Stimulated activated CD4-positive, alpha-beta T cell treated with anti-CD3 and anti-CD28 coated beads, TNF-alpha, amount 100 ng/mL, for 4 hours (primary cell): ENCODE measurements at places on chromosomes 7 and 10.

GRCh38 chr10:33419311-33419710 is 84.8 kb upstream of the NRP1 start:
- DNase-seq, result no peak

DNA sequence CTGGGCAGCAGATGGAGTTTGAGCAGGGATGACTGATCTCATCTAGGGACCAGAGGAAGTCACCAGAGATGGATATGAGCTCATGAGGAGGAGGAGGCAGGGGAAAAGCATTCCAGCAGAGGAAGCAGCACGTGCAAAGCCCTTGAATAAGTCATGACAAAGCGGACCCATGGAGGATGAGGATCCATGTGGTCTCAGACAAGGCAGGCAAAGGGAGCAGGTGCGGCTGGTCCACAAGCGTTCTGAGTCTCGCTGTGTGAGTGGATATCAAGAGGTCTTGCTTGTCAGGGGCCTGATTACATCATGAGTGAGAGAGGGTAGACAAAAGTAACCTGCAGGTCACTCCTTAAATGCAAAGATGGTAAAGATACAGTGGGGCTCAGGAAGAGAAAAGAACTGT is 307.6 kb downstream of the GRID1 start:
- no peak for DNase-seq

GRCh38 chr10:1802413-1802812 is 65.1 kb upstream of the ADARB2 start:
- no peak for DNase-seq

DNA sequence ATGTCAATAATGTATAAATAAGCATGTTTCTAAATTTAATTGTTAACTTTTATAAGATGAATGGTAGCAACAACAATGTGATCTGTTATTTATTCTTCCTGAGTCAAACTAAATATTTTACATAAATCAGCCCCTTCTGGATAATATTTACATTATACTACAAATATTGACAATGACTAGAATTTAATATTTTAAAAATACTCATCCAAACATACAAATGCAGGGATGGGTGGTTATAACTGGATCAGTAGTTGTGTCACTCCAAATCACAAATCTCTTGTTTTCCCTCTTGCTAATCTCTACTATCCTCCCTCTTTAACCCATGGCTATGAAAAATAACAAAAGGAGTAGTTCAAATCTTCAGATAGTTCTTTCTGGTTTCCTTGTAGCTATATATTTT is 407.0 kb downstream of the HTR7 start:
- no peak for DNase-seq

GRCh38 chr7:95028683-95029082 is 121.3 kb downstream of the PPP1R9A start:
- DNase-seq, result no peak

DNA sequence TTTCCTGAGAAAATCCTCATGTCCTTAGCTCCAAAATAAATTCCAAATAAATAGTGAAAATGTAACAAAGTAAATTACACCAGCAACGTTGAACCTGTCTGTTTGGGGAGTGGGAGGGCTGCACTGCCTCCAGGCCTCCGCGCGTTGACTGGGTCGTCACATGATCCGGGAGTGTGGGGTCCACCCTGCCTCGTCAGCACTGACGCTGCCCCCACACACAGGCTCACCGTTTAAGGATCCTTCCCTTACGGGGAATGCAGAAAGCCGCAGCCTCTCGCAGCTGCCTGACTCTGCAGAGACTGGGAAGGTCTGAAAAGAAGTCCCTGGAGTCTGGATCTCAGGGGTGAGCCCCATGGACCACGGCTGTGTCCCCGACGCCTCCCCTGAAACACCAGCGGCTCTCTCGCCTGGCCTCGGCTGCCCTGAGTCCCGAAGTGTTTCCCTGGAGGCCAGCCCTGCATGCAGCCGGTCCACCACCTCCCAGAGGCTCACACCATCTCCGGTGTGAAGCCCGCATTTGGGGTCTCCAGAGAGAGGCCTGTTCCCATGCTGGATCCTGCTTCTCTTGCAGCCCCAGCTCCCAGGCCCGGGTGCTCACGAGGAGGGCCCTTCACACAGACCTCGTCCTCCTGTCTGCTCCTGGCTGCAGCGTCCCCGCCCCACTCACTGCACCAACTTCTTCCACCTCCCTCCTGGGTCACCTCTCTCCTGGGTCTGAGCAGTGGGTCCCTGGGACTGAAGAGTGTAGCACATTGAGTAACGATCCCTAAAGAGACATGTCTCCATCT is 49.5 kb upstream of the ADGRA1 start:
- no peak for DNase-seq

GRCh38 chr7:47944536-47945260 is 3.6 kb downstream of the PKD1L1 start:
- no peak for DNase-seq

DNA sequence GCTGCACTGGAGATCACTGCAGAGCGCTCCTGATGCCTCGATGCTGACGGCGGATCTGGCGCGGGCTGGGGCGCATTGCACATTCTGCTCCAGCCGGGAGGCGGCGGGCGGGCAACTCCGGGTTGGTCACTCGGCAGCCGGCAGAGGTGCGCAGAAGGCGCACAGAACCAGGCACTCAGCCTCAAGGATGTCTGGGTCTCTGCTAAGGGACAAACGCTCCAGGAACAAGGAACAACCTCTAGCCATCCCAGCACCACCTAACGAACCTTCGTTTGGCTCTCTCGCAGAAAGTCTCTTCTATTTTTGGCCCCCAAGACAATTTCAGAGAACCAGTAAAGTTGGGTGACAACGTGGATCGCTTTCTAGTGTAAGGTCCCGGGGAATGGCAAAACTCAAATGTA is 254.6 kb downstream of the OTUD1 start:
- no peak for DNase-seq

GRCh38 chr7:8384901-8385300 is 48.5 kb upstream of the NXPH1 start:
- no peak for DNase-seq

- no peak for DNase-seq
Observed at GRCh38 chr7:100875356-100875751, 451 bp downstream of the SRRT start.

DNA sequence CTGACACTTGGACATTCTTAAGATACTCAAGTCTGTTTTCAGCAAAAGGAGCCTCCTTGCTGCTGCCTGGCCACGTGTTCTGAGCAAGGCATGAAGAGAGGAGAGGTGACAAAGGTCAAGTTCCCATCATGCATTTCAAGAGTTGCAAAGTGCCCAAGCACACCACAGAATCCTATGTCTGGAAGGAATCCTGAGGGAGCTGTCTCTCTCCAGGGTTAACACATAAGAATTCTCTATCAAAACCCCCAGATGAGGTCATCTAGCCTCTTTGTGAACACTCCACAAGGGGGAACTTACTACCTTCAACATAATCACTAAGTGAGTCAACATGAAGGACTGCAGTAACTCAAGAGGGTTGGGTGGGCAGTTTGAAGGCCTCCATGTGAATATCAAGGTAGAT is 155.5 kb downstream of the RNF216 start:
- no peak for DNase-seq

DNA sequence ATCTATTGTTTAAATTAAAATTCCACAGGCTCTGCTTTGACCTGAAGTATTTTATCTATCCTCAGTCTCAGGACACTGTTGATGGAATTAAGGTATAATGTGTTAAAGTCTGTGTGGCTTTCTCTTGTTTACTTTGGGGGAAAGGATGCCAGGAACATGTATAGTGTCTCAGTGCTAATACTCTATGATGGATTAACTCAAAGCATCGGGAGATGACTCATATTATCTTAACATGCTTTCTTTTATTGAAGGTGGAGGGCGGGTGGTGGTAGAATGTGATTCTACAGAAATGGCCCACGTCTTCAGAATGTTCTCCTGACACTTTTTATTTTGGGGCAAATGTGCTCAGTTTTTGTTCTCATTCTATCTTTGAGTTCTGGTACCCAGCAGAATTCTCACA is 189.0 kb downstream of the ANKRD30A start:
- DNase-seq, result no peak

DNA sequence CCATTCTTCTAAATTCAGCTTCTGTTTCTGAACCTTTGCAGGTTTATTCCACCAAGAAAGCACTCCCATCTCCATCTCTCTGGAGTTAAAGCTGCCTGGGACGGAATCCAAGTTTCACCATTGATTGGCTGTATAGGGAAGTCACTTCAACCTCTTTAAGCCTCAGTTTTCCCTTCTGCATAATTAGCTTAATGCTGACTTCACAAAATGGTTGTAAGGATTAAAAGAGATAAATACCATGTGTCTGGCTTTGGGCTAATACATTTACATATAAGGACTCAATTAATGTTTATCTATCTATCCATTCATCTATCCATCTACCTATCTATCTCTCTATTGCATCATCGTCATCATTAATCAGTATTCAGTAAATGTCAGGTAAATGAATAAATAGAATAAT is 629.6 kb upstream of the MGMT start:
- no peak for DNase-seq

DNA sequence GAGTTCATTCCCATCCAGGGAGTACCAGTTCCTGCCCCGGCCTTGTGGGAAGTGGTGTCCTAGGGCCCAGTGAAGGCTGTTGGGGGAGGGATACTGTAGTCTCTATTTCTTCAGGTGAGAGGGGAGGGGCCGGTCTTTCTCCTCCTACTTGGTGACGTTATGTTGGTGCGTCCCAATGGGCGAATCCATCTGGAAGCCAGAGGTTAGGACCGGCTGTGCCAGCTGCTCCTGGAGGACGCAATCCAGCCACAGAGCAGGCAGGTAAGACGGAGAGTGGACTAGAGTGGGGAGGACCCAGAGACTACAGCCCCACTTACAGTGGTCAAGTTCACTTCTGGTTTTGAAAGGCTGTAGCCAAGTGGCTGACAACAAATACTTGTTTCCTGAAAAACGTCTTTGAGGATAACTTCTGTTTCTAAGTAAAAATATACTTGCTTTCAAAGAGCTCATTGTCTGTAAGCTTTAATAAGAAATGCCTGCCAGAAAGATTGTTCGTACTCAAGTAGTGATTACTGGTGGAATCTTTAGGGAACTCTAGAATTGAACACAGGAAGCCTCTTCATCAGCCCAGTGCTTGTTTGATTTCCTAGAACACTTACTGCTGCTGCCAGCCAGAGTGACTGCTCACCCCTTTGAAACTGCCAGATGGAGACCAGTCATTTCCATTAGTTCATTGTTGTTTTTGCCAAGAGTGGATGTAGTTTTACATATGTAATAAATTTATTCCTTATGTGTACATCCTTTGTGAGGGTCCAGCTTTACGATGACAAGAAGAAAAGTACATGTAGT is 25.4 kb downstream of the RBM33 start:
- no peak for DNase-seq

DNA sequence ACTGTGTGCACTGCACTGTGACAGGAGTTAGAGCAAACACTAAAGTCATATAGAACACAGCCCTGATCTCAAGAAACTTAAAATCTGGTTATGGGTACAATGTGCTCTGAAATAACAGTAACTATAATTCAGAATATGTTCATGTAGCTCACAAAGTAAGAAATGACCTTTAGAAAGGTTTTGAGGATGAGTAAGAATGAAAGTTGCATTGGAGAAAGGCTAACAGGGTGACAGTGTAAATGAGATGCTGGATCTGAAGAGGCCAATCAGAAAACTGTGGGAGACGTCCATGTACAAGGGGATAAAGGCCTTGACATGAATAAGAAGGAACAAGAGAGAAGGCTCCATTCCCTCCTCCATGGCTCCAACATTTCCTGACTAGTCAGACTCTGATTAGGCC is 124.7 kb downstream of the GRM3 start:
- no peak for DNase-seq

DNA sequence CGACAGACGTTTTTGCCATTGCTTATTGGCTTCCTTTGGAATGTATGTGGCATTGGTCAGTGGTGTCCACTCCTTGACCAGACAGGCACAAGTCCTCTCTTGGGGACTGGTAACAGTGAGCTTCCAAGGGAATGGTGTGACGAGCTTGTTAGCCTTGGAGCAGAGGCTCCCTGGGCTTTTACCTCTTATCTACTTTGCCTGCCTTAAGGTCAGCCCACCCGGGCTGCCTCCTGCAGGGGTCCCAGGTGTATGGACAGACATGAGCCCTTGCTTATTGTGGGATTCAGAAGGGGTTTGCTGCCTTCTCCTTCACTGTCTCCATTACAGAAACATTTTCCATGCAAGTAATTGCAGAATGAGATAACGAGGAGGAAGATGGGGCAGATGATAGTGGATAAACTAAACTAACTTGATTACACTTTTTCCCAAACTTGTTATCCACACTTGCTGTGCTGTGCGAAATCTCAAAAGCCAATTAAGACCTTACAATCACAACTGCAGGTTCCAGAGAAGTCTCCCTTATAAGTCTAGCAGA is 29.7 kb downstream of the PLPP4 start:
- DNase-seq, result no peak

DNA sequence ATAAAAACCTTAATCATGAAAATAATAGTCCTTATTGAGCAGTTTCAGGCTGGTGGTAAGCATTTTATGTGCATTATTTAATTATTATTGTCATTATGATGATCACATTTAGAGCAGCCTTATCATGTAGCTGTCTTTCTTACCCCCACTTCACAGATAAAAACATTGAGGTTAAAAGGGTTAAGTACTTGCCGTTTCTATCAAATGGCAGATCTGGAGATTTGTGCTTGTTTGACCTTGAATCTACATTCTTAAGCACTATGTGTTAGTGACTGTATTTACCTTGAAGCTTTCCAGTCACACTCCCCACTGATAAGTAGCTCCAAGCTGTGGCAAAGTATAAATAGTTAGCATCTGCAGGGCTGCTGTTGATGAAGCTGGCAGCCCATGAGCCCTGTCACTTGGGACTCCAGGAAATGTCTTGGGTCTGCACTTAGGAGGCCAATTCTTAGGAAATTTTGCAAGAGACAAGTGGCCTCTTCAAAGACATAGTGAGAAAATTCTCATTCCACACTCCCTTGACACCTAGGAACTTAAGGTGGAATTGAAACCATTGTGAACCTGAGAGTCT is 116.8 kb upstream of the AGR3 start:
- no peak for DNase-seq

GRCh38 chr10:4652111-4653010 is 173.6 kb upstream of the AKR1E2 start:
- DNase-seq, result no peak

DNA sequence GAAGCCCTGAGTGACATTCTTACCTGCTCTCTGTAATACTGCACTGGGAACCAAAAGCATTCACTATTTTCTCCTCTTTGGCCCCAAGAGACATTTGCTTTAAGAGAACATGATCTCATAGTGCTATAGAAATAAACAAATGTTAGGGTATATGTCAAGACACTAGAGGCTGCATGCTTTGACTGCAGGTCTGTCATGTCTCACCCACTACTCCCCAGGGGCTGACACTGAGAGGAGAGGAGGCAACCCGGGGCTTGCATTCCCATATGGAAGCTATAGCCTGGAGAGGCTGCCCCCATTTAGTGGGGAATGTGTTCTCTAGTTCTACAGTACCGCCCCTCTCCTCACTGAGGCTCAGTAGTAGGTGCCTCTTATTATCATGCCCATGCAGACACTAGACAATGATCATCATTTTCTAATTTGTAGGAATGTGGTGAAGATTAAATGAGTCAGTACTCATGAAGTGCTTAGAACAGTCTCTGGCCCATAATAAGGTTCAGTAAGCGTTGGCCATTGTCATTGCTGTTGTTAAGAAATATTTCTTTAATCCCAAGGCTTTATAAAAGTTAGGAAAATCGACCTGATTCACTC is 4.9 kb upstream of the SLF2 start:
- no peak for DNase-seq
